ENCODE measurements at places on chromosomes 11 and 22.

DNA sequence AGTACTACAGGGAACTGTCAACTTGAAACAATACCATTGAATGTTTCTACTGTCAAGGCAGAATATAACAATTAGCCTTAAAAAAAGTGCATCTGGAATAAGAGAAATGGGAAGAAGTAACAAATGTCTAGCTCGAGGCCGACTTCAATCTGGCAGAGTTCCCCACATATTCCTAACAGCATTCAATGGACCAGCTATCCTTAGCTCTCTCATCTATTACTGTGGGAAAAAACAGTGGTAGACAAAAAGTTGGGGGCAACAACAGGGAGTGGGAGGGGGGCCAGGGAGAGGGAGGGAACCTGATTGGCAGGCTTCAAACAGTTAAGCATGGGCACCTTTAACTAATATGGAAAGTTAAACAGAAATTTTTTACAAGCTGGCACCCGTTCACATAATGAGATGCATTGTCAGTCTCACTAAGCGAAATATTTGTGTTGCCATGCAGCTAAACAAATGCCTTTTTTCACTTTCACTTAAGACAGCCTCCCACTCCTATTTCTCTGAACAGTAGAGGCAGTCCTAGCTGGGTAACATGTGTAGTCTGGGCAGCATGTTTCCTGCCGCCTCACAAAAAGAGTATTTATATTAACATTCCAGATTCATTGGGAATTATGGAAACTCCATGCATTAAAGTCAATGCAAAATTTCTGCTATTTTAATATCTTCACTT lies 62.2 kb upstream of the SOX6 start:
- H3K27me3 ChIP-seq = no peaks in the 10 kb centered on the region
- no peaks in the 10 kb centered on the region for H3K36me3 ChIP-seq
- no peaks in the 10 kb centered on the region for H3K4me1 ChIP-seq
- H3K27ac ChIP-seq = no peak overlapping the region

- no peak for DNase-seq
- H3K27me3 ChIP-seq = peaks cover 28% of the 10 kb centered on the region
- no peak overlapping the region for H3K27ac ChIP-seq
- no peak overlapping the region for H3K4me3 ChIP-seq
- no peaks in the 10 kb centered on the region for H3K4me1 ChIP-seq
Measured at GRCh38 chr11:108511851-108512474, 13.8 kb upstream of the POGLUT3 start.

DNA sequence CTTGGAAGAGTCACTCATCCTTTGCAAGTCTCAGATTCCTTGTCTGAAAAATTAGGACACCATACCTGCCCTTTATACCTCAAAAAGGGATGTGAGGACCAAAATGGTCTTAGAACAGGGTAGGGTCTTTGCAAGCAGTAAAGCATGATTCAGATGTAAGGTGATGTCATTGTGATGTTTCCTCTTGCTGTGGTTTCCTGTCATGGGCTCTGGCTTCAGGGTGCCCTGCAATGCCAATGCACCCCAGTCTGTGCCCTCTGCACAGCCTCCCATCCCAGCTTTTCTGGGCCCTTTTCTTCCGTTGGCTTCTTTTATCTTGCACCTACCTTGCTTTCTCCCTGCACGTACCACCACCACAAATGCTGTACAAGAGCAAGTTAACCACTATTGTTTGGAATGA lies 87.8 kb upstream of the NNMT start:
- peak overlapping the region; percentile 55 for H3K4me3 ChIP-seq
- peaks cover 16% of the 10 kb centered on the region for H3K36me3 ChIP-seq
- H3K27ac ChIP-seq = peak overlapping the region; percentile 65
- DNase-seq = peak; percentile 19

DNA sequence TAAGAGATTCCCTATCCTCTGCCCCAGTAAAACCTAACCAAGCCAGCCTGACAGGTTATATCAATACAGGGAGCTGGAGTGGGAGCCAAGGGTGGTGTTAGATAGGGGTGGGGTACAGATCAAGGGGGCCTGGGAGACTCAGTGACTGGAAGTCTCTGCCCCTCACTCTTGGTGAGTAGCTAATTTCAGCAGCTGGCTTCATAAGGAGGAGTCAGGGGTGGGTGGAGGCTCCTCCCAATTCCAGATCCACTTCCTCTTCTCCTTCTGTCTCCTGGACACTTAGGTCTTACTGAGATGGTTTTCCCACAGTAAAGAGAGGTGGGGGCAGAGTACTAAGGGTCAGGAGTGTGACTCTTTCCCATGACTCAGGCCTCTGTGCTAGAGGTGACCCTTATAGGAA lies 1.1 kb upstream of the VSIG2 start:
- peaks cover 4% of the 10 kb centered on the region for H3K36me3 ChIP-seq
- no peak for DNase-seq
- H3K4me3 ChIP-seq = no peak overlapping the region
